ENCODE measurements at places on chromosomes 1 and 21. TPM values are rescaled to one million over a fixed set of nuclear protein-coding genes. Genes with fewer than 3 reads are reported as not detected.

FCRL5 gene
- not detected for total RNA-seq

DNA sequence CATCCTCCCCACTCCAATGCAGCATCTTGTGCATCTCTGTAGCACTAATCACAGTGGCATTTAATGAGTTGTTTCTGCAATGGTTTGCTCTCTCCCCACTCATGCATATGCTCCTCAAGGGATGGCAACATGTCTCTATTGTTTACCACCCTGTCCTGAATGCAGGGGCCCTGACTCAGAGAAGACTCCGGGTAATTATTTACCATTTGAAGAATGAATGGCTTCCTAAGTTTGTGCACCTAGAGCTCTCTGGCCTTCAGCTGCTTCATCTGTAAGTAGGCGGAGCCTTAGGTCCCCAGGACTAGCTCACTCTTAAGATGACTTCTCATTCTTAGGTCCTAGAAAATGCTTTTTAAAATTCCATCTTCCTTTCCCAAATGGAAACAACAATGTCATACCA is 63.7 kb upstream of the IGSF21 start:
- H3K27me3 ChIP-seq: no peaks in the 10 kb centered on the region
- H3K4me1 ChIP-seq: no peaks in the 10 kb centered on the region
- no peaks in the 10 kb centered on the region for H3K36me3 ChIP-seq
- H3K4me3 ChIP-seq: no peak overlapping the region

LCE2A gene
- not detected for total RNA-seq

- no peaks in the 10 kb centered on the region for H3K36me3 ChIP-seq
- H3K27ac ChIP-seq: no peak overlapping the region
- no peaks in the 10 kb centered on the region for H3K27me3 ChIP-seq
- no peak for DNase-seq
Observed at GRCh38 chr21:14064296-14064645, 146.5 kb downstream of the LIPI start.

CGN gene
- total RNA-seq: 1.7 TPM

DNA sequence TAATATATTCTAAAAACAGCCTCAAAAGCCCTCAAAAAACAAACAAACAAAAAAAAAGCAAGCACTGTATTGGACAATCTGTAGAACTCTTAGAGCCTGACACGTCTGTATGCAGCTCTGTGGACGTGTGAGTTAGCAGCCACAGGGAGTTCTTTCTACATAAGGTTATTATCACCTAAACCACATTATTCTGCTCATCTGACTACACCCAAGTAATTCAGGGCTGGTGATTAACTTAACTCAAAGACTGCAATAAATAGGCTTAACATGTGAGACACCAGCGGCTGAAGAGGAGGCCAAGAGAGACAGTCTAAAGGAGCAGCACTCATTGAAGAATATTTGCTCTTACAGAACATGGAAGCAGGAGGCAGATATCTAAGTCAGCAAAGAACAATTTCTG is 316.0 kb downstream of the VAV3 start:
- H3K27ac ChIP-seq: no peak overlapping the region
- DNase-seq: no peak
- H3K36me3 ChIP-seq: no peaks in the 10 kb centered on the region
- no peaks in the 10 kb centered on the region for H3K27me3 ChIP-seq
- H3K4me3 ChIP-seq: no peak overlapping the region

USH2A gene
- total RNA-seq: not detected

TNNT2 gene
- 1.4 TPM for total RNA-seq

Data from osteocyte (in vitro differentiated cells).